Nucleus accumbens (tissue), 56 donors: ENCODE measurements at places on chromosomes 12 and 14.

- DNase-seq, result no peak
Measured at GRCh38 chr14:93619176-93619793, 169.0 kb downstream of the PRIMA1 start.

DNA sequence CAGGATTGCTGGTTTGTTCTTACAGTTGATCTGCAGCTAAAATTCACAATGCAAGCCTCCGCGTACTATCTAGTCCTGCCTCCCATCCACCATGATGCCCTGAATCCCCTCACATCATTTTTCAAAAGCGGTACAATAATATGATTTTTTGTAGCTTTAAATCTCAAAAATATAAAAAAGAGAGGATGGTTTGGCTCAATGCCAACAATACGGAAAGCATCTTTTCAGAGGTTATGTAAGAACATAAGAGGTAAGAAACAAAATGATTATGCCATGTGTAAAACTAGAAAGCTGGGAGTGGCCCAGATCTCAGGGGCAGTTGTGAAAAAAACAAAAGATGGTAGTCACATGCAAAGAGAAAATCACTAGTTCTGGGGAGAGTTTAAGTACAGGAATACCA lies 24.0 kb upstream of the ZDHHC17 start:
- DNase-seq, result no peak

DNA sequence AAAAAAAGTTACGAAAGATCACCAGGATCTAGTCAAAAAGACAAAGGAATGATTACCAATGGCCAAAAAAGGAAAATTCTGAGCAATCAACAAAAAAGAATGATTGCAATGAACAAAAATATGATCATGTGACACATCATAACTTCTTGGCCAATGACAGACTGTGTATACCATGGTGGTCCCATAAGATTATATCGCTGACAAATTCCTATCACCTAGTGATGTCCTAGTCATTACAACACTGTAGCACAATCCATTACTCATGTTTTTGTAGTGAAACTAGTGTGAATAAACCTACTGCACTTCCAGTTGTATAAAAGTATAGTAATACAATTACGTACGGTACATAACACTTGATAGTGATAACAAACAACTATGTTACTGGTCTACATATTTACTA lies 12.3 kb downstream of the SEL1L start:
- DNase-seq, result no peak

- no peak for DNase-seq
Measured at GRCh38 chr14:20472536-20473169, 3.4 kb downstream of the PNP start.

DNA sequence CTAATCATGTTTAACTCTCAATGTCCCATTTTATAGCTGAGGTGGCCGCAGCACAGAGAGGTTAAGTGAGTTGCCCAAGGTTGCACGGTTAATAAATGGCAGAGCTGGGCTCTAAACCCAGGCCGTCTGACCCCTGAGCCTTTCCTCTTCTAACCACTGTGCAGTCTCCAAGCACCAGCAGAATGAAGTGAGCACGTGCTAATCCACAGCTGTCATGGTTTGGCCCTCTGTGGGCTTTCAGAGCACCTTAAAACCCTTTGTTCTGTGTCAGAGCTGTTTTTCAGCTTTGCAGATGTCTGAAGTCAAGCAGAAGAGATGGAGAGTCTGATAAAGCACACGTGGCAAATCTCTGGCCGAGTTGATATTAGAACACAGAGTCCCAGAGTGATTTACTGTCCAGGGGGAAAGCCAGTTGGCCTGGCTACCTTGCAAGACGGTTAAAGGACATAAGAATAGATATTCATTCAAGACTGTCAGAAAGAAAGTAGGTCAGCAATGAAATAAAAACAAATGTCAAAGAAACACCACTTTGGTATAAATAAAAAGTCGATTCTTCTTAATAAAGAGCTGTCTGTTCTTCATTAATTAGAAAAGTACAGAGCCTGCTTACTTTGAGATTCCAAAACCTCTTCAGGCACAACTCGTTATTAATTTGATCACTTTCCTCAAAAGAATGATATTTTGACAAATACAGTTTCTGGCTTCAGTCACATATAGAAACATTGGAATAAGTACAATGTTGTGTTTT lies 107.3 kb downstream of the CRADD start:
- DNase-seq, result no peak

DNA sequence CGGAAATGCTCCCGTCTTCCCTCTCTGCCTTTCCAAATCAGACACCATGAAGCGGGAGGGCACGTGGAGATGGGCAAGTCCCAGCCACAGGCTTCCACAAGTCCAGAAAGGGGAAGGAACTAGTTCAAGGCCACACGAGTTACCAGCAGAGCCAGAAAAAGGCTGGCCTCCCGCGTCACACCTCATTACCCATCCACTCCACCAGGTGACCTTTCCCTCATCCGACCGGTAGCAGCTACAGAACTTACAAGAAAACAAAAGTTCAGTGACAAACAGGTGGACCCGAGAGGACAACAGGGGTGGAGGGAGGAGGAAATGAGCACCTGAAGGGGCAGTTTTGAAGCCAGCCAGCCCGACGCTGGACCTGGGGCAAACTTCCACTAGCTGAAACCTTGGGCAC lies 46.9 kb downstream of the CHGA start:
- no peak for DNase-seq
